ENCODE measurements at places on chromosomes 4 and X. TPM values are rescaled to one million over a fixed set of nuclear protein-coding genes. Genes with fewer than 3 reads are reported as not detected.

DNA sequence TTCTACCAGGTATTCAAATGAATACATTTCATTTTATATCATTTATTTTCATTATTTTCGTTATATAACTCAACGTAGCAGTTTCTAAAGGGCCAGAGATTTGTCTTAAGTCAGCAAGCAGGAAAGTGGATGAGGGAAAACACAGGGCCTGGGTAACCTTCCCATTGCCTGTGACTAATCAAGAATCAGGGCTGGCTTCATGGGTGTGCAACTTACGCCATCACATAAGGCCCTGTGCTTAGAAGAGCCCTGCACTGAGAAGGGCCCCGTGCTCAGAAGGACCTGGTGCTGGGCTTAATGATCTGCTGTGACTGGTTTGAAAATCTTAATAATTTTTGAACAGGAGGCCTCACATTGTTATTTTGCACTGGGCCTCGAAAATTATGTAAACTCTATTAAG is 65.4 kb upstream of the FAM9C start:
- H3K4me3 ChIP-seq = no peak overlapping the region
- no peaks in the 10 kb centered on the region for H3K36me3 ChIP-seq
- no peak overlapping the region for H3K27ac ChIP-seq
- no peaks in the 10 kb centered on the region for H3K4me1 ChIP-seq

- H3K36me3 ChIP-seq = no peaks in the 10 kb centered on the region
- no peak for DNase-seq
- H3K4me1 ChIP-seq = no peaks in the 10 kb centered on the region
- H3K27ac ChIP-seq = no peak overlapping the region
- no peaks in the 10 kb centered on the region for H3K27me3 ChIP-seq
- H3K4me3 ChIP-seq = no peak overlapping the region
Observed at GRCh38 chr4:18057821-18058533, 36.4 kb upstream of the LCORL start.

- no peaks in the 10 kb centered on the region for H3K36me3 ChIP-seq
- H3K27ac ChIP-seq = no peak overlapping the region
- no peaks in the 10 kb centered on the region for H3K27me3 ChIP-seq
- H3K4me3 ChIP-seq = no peak overlapping the region
Observed at GRCh38 chr4:100960232-100960631, 387.1 kb downstream of the PPP3CA start.

- no peaks in the 10 kb centered on the region for H3K4me1 ChIP-seq
- DNase-seq = no peak
- H3K27ac ChIP-seq = no peak overlapping the region
- no peak overlapping the region for H3K4me3 ChIP-seq
Observed at GRCh38 chr4:175453456-175453855, 358.6 kb downstream of the GPM6A start.

GRCh38 chr4:141078871-141079270 is 54.4 kb downstream of the RNF150 start:
- H3K4me1 ChIP-seq = peaks cover 13% of the 10 kb centered on the region
- no peak for DNase-seq
- H3K4me3 ChIP-seq = no peak overlapping the region
- H3K36me3 ChIP-seq = no peaks in the 10 kb centered on the region
- H3K27me3 ChIP-seq = no peaks in the 10 kb centered on the region

GRCh38 chr4:123453061-123453680 is 56.6 kb downstream of the SPRY1 start:
- DNase-seq = no peak
- no peaks in the 10 kb centered on the region for H3K36me3 ChIP-seq
- H3K27ac ChIP-seq = no peak overlapping the region

- no peak overlapping the region for H3K27ac ChIP-seq
- H3K36me3 ChIP-seq = no peaks in the 10 kb centered on the region
- no peak overlapping the region for H3K4me3 ChIP-seq
- no peaks in the 10 kb centered on the region for H3K4me1 ChIP-seq
Observed at GRCh38 chrX:1262369-1262768, 6.2 kb upstream of the CSF2RA start.

- H3K4me1 ChIP-seq = no peaks in the 10 kb centered on the region
- no peaks in the 10 kb centered on the region for H3K36me3 ChIP-seq
- H3K27ac ChIP-seq = no peak overlapping the region
- no peaks in the 10 kb centered on the region for H3K27me3 ChIP-seq
- H3K4me3 ChIP-seq = no peak overlapping the region
Observed at GRCh38 chr4:141614878-141615586, 21.4 kb upstream of the IL15 start.

GRCh38 chr4:139368998-139369397 is 66.7 kb upstream of the NDUFC1 start:
- peaks cover 3% of the 10 kb centered on the region for H3K4me1 ChIP-seq
- no peaks in the 10 kb centered on the region for H3K27me3 ChIP-seq
- no peak overlapping the region for H3K27ac ChIP-seq
- H3K4me3 ChIP-seq = no peak overlapping the region
- H3K36me3 ChIP-seq = peaks cover 5% of the 10 kb centered on the region
- DNase-seq = no peak

DNA sequence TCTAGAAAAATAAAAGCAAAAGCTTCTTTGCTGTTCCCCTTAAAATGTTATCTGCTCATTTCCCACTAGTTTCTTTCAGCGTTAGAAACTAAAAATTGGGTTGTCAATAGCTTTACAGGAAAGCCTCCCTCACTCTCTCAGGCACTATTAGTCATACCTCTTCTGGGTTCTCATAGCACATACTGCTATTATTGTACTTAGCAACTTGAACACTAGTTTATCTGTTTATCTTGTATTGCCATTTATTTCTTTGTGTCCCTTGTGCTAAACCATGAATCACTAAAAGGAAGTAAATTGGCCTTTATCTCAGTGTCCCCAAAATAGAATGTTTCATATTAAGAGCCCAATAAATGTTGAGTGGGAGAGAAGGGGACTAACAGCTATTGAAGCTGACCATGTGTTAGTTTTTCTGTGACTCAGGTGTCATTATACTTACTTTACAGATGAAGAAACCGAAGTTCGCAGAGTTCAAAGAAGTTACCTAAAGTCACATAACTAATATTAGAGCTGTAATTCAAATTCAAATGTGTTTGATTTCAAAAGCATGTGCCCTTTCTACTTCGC is 124.8 kb upstream of the CITED1 start:
- no peak overlapping the region for H3K4me3 ChIP-seq
- no peaks in the 10 kb centered on the region for H3K4me1 ChIP-seq
- DNase-seq = no peak
- H3K36me3 ChIP-seq = no peaks in the 10 kb centered on the region
- H3K27me3 ChIP-seq = no peaks in the 10 kb centered on the region

DNA sequence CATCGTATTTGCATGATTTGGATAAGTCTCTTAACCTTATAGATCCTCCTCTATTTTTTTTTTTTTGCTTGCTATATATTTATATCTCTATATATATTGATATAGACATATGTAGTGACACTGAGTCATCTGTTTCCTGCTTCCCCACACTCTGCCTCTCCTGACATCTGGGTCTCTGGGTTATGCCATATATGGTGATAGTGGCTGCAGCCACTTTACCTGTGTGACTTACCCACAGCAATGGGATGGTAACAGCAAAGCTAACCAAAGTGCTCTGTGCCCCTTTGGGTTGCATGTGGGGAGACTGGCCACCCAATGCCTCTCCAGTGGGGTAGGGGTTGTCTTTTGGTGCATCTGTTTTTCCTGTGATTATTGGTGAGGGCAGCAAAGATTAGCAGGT is 14.5 kb downstream of the CMC4 start:
- no peak overlapping the region for H3K4me3 ChIP-seq
- H3K4me1 ChIP-seq = peaks cover 10% of the 10 kb centered on the region
- DNase-seq = no peak
- no peaks in the 10 kb centered on the region for H3K36me3 ChIP-seq
- H3K27ac ChIP-seq = no peak overlapping the region

GRCh38 chrX:147917700-147918695 is 6.3 kb downstream of the FMR1 start:
- H3K4me1 ChIP-seq = peaks cover 7% of the 10 kb centered on the region
- H3K4me3 ChIP-seq = no peak overlapping the region
- H3K36me3 ChIP-seq = no peaks in the 10 kb centered on the region

- peaks cover 18% of the 10 kb centered on the region for H3K4me1 ChIP-seq
- peak within 1 kb of the TSS; percentile 26 for H3K4me3 ChIP-seq
- no peaks in the 10 kb centered on the region for H3K36me3 ChIP-seq
- H3K27ac ChIP-seq = no peak within 1 kb of the TSS
- H3K27me3 ChIP-seq = peaks cover 25% of the 10 kb centered on the region
- peak; percentile 61 for DNase-seq
Observed at GRCh38 chrX:137565921-137566745, at the start of gene ZIC3. Gene ZIC3, plus strand, starts transcription at chrX:137566127. Its CDS starts 565 bp downstream, at chrX:137566692.

DNA sequence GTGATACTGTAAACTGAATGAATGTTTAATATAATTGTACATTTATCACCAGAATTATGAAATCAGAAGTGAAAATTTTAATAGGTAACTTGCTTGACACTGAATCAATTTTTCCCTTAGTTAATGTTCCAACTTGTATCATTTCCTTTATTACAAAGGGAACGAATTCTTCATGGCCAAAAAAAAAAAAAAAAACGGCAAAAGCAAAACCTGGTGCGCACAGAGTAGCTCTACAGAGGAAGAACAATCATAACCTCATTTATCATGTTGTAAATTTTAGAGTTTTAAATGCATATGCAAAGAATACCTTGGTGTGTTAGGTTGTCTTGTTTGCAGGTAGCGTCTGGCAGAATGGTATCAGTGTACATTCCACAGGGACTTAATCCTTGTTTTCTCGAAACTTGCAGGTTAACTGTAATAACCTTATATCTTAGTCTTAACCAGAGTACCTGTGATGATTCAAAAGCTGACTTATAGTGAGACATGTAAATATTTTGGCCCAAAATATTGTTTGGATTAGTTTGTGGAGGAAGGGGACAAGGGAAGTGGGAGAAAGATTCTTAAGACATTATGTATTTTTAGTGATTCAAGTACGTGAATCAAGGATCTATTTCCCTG is 70.0 kb downstream of the NPNT start:
- H3K27ac ChIP-seq = no peak overlapping the region
- H3K36me3 ChIP-seq = peaks cover 38% of the 10 kb centered on the region
- H3K4me1 ChIP-seq = no peaks in the 10 kb centered on the region
- H3K4me3 ChIP-seq = no peak overlapping the region
- no peak for DNase-seq
- H3K27me3 ChIP-seq = no peaks in the 10 kb centered on the region

DNA sequence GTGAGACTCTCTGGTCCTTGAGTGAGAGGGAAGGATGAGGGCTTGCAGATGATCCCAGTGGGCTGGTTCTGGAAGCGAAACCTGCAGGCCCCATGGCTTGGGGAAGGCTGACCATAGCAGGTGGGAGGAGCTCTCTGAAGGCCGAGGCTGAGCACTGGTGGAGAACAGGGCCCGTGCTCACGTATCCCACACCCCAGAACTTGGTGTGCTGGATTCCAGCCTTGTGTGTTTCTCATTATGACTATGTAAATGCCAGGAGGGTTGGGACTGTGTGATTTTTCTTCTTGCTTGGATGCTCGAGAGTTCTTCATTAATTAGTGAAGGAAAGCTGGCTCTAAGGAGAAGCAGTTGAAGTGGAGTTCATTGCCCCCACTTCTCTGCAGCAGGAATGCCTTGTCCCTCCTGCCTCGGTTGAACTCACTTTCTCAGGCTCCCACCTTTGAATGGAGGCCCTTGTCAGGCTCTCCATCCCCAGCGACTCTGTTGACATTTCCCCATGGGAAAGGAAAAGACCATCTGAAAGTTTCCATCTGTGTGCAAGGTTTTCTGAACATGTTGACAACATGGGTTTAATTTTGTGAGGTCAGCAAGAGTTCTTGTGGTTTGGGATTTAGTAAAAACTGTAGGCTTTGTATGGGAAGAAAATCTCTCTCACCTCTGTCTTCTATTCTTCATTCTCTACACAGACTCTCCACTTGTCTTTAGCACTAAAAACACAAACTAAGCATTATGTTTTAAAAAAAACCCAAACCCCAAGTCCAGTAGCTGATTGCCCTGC is 57.7 kb downstream of the TBL1X start:
- peaks cover 11% of the 10 kb centered on the region for H3K4me1 ChIP-seq
- H3K4me3 ChIP-seq = no peak overlapping the region
- H3K36me3 ChIP-seq = no peaks in the 10 kb centered on the region

GRCh38 chr4:74133786-74134499 is 24.0 kb upstream of the MTHFD2L start:
- H3K4me3 ChIP-seq = no peak overlapping the region
- H3K4me1 ChIP-seq = no peaks in the 10 kb centered on the region

GRCh38 chr4:27078934-27079455 is 218.4 kb downstream of the STIM2 start:
- H3K36me3 ChIP-seq = no peaks in the 10 kb centered on the region
- H3K27ac ChIP-seq = no peak overlapping the region
- no peak for DNase-seq
- H3K4me3 ChIP-seq = no peak overlapping the region
- no peaks in the 10 kb centered on the region for H3K4me1 ChIP-seq

GRCh38 chr4:37054531-37055077 is 189.9 kb upstream of the NWD2 start:
- DNase-seq = no peak
- H3K27ac ChIP-seq = no peak overlapping the region
- H3K4me1 ChIP-seq = no peaks in the 10 kb centered on the region
- no peak overlapping the region for H3K4me3 ChIP-seq
- H3K27me3 ChIP-seq = no peaks in the 10 kb centered on the region
- H3K36me3 ChIP-seq = no peaks in the 10 kb centered on the region

DNA sequence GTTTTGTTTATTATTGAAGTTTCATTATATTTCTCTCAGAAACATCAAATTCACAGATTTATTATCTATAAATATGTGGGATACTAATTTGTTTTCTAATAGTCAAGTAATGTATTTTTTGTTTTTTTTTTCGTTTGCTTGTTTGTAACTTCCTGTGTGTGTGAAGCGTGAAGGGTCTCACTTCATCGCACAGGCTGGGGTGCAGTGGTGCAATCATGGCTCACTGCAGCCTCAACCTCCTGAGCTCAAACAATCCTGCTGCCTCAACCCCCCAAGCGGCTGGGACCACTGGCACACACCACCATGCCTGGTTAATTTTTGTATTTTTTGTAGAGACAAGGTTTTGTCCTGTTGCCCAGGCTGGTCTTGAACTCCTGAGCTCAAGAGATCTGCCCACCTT is 55.1 kb downstream of the SH3RF1 start:
- H3K27ac ChIP-seq = no peak overlapping the region
- DNase-seq = no peak
- no peak overlapping the region for H3K4me3 ChIP-seq
- H3K36me3 ChIP-seq = no peaks in the 10 kb centered on the region

DNA sequence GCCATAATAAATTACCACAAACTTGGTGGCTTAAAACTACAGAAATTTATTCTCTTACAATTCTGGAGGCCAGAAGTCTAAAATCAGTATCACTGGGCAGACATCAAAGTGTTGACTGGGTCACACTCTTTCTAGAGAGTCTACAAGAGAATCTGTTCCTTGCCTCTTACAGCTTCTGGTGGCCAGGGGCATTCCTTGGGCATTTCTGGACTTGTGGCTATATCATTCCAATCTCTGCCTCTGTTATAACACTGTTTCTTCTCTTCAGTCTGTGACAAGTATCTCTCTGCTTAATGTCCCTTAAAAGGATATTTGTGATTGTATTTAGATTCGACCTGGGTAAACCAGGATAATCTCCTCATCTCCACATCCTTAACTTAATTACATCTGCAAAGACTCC is 207.3 kb upstream of the DCAF8L1 start:
- no peak for DNase-seq
- H3K36me3 ChIP-seq = no peaks in the 10 kb centered on the region
- no peak overlapping the region for H3K4me3 ChIP-seq

Gene SLC6A14
- not detected for total RNA-seq

Gene TMEM150C
- total RNA-seq = 26.2 TPM

Gene XAGE2
- total RNA-seq = not detected

Gene NLGN3
- total RNA-seq = 0.34 TPM

Gene CXXC4
- total RNA-seq = 5.2 TPM

Gene NXF2
- total RNA-seq = not detected

Gene RAB40A
- total RNA-seq = 0.71 TPM

Gene CT55
- not detected for total RNA-seq

Gene RHOXF1
- not detected for total RNA-seq

Gene FAM47E
- 16.9 TPM for total RNA-seq

Gene SRD5A3
- 9.1 TPM for total RNA-seq

Gene ITM2A
- 53.9 TPM for total RNA-seq
